ENCODE measurements at places on chromosomes 4 and X.

DNA sequence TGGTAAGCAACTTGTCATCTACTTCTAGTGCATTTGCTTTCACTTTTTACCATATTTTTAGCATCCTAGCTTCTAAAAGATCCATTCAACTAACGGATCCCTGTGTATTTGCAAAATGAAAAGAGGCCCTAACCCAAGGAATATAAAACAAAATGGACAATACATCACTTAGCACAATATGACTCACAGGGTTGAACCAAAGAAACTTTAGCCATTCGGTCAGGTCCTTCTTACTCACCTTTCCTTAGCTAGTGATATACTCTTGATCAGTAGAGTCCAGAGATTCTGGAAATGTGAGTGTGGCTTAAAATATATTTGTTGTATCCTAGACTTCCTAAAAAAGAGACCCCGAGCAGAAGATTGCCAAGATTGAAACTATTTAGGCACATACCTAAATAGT is 19.5 kb downstream of the TMPRSS11E start:
- peak; percentile 51 for DNase-seq

DNA sequence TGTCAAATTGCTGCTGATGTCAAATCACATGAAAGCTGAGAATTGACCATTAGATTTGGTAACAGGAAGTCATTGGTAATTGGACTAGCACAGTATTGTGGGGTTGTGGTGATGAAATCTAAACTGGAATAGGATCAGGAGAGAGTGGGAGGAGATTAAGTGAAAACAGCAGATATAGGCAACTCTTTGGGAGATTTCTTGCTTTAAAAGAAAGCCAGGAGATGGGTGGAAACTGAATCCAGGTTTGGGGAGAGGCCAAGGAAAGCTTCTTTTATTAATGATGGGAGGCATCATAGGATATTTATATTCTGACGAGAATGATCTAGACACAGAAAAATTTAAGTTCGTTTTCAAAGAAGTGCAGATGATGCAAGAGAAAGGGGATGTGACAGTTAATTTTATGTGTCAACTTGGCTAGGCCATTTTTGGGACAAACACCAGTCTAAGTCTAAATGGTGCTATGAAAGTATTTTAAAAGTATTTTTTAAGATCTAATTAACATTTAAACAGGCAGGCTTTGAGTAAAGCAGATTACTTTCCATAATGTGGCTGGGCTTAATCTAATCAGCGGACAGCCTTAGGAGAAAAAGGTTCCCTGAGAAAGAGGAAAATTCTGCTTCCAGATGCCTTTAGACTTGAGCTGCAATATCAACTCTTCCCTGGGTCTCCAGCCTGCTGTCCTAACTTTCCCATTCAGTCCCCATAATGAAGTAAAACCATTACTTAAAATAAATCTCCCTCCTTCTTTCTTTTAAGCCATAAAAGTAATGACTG is 24.7 kb downstream of the SEC24D start:
- no peak for DNase-seq

DNA sequence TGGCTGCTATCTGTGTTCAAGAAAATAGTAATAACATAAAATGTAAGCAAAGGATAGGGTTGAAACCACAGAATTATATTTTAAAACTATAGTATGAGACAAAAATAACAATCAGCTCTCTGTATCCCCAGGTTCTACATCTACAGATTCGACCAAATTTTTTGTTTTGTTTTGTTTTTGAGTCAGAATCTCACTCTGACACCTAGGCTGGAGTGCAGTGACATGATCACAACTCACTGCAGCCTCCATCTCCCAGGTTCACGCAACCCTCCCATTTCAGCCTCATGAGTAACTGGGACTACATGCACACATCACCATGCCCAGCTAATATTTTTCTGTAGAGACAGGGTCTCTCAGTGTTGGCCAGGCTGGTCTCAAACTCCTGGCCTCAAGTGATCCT is 113.2 kb downstream of the MAB21L2 start:
- no peak for DNase-seq

DNA sequence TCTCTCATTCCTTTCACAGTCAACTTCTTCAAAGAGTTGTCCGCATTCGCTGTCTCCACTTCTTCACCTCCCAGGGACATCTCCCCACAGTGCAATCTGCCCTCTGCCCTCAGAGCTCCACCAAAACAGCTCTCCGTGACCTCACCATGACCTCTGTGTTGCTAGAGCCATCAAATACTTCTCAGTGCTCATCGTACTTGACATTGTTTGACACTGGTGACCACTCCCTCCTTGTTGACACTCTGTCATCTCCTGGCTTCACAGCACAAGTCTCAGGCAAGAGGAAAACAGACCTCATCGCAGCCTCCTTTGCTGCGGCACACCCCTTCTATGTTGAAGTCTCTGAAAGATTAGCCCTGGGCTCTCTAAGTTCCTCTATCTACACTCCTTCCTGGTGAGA is 90.5 kb upstream of the CCDC160 start:
- no peak for DNase-seq

- peak; percentile 81 for DNase-seq
Measured at GRCh38 chr4:2045518-2045951, 13.6 kb upstream of the NAT8L start.

- DNase-seq, result no peak
Measured at GRCh38 chr4:3675251-3676115, 90.7 kb upstream of the ADRA2C start.

Data from M059J (cell line).